NT2/D1 (cell line): ENCODE measurements at places on chromosomes 7 and 10.

- no peak for DNase-seq
Measured at GRCh38 chr7:34487391-34488115, 170.5 kb upstream of the NPSR1 start.

GRCh38 chr7:130458257-130458656 lies 17.4 kb upstream of the CEP41 start:
- no peak for DNase-seq

GRCh38 chr10:44262551-44263251 lies 122.2 kb downstream of the CXCL12 start:
- DNase-seq, result no peak

DNA sequence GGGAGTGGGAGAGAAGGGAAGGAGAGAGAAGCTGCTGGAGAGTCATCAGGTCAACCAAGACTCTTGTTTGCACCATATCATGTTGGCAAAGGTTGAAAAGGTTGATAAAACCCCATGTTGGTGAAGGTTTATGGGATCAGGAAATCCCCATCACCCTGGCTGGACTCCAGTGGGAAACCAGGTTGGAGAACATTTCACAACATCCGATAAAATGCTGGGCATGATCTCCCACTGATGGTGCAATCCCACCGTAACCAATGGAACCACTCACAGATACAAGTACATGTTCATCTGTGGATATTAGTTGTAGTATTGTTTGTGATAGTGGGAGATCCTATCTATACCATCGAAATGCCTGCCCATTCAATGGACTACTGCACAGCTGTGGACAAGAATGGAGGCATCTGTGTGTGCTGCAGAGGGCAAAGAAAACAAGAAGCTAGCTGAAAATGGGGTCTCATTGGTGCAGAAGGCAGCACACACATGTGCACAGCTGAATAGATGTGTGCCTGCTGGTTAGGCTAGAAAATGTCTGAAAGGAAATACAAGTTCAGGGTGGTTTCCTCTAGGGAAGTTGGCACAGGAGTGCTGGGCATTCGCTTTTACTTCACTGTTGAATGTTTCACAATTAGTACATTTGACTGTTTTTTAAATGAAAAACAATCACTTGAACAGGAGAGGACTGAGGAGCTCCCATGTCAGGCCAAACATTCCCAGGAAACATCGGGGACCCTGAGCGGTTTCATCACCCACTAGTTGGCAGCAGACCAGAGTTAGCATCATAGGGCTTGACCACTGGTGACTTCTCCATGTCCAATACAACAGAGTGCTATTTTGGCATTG lies 80.4 kb upstream of the MGMT start:
- no peak for DNase-seq

DNA sequence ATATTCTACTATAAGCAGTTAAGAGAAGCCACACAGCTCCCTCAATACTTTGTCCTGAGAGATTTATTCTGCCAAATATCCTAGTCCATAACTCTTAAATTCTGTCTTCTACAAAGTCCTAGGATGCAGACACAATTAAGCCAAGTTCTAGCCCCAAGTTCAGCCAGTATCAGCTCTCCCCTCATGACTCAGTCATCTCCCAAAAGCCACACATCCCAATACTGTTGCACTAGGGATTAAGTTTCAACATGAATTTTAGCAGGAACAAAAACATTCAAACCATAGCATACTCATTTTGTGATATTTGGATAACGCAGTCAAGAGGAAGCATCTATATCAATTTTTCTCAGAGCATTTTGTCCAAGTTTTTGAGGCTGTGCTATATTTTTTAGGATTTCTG lies 277.4 kb downstream of the FZD1 start:
- no peak for DNase-seq

GRCh38 chr7:145431834-145432233 lies 596.0 kb upstream of the TPK1 start:
- DNase-seq, result no peak

- DNase-seq, result no peak
Measured at GRCh38 chr10:96857301-96858012, 25.4 kb downstream of the LCOR start.

GRCh38 chr10:70381471-70382421 lies 679 bp downstream of the LRRC20 start:
- no peak for DNase-seq

GRCh38 chr7:106057204-106057961 lies 54.7 kb downstream of the SYPL1 start:
- no peak for DNase-seq

GRCh38 chr10:93841961-93842360 lies 51.8 kb upstream of the SLC35G1 start:
- DNase-seq, result peak; percentile 71
